ENCODE measurements at places on chromosomes 6 and 20. TPM values are rescaled to one million over a fixed set of nuclear protein-coding genes. Genes with fewer than 3 reads are reported as not detected.

Gene PDCD2
- 140 TPM for total RNA-seq

Gene DPM1
- 75.4 TPM for total RNA-seq

Gene IMPG1
- not detected for total RNA-seq

Gene GHRH
- not detected for total RNA-seq

Gene PI16
- total RNA-seq: not detected

Data from activated CD8-positive, alpha-beta T cell treated with anti-CD3 and anti-CD28 coated beads for 36 hours (primary cell).